Activated CD8-positive, alpha-beta memory T cell treated with anti-CD3 and anti-CD28 coated beads for 4 hours (primary cell): ENCODE measurements at places on chromosomes 7 and 10.

DNA sequence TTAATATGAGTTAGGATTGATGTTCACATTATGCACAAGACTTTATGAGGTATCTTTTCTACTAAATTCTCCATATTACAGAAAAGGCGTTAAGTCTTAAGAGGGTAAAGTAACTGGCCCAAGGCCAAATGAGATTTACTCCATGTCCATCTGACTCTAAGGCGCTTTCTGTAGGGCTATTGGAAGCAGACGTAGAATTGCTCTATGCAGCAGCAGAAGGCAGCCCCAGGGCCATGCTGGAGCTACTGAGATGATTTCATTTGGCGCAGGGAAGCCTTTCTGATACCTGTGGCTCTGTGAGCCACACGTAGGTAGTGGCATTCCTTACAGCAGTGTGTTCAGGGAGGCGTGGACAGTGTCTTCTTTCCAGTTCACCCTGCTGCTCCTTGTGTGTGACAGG lies 133.1 kb downstream of the SH2D4B start:
- DNase-seq, result no peak

- no peak for DNase-seq
Measured at GRCh38 chr7:99762680-99763327, 21.2 kb downstream of the CYP3A4 start.

DNA sequence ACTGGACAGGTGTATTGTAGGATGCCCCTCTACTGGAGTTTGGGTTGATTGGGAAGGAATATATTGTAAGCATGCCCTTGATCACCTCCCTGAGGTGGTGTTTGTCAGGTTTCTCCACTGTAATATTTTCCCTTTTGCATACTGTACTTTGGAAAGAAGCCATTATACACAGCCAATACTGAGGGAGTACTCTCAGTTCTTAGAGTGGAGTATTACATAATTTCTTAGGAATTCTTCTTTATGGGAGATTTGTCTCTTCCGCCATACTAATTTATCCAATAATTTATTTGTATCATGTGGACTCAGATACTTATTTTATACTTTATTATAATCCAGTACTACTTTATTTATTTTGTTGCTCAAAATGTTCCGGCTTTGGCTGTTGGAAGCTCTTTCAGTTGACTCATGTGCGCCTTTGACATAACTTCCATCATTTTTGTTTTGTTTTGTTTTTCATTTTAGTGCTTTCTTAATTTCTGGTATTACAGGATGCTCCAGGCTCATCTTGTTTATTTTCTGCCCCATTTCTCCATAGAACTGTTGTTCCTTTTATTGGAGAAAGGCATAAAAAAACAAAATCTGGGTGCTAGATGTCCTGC lies 29.7 kb downstream of the MKLN1 start:
- no peak for DNase-seq

DNA sequence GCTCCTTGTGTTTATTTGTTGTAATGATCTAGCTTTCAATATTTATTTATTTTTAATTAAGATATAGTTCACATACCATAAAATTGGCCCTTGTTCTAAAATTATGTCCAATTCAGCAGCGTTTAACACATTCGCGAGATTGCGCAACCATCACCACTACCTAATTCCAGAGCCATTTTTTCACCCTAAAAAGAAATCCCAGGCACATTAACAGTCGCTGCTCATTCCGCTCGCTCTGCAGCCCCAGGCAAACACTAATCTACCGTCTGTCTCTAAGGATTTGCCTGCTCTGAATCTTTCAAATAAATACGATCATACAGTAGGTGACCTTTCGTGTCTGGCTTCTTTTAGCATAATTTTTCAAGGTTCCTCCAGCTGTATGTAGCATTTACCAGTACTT lies 616.7 kb downstream of the CALN1 start:
- no peak for DNase-seq

- no peak for DNase-seq
Measured at GRCh38 chr7:116317907-116318306, 107.6 kb downstream of the TES start.

GRCh38 chr10:90042075-90042474 lies 340.7 kb downstream of the KIF20B start:
- no peak for DNase-seq

DNA sequence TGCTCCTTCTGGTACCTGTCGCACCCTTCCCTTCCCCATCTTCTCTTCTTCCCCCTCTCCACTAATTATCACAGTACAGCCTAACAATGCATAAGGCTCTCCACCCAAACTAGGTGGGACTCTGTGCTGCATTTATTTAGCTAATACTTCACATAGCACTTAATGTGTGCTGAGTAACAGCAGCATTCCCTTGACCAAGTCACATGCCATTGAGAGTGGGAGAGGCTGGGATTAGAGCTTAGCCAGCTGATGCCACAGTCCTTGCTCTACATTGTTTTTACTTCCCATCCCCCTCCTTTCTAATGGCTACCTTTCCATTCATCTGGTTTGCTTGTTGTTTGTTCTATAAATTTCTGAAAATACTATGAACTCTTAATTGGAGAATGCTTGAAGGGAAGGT lies 426.9 kb downstream of the LRMDA start:
- DNase-seq, result no peak

GRCh38 chr10:13528875-13529713 lies at the start of gene BEND7:
Gene BEND7, minus strand, starts transcription at chr10:13529014. Its CDS starts 481 bp downstream, at chr10:13528533.
- no peak for DNase-seq

- DNase-seq, result no peak
Measured at GRCh38 chr10:53284615-53285182, 512.1 kb upstream of the MBL2 start.

DNA sequence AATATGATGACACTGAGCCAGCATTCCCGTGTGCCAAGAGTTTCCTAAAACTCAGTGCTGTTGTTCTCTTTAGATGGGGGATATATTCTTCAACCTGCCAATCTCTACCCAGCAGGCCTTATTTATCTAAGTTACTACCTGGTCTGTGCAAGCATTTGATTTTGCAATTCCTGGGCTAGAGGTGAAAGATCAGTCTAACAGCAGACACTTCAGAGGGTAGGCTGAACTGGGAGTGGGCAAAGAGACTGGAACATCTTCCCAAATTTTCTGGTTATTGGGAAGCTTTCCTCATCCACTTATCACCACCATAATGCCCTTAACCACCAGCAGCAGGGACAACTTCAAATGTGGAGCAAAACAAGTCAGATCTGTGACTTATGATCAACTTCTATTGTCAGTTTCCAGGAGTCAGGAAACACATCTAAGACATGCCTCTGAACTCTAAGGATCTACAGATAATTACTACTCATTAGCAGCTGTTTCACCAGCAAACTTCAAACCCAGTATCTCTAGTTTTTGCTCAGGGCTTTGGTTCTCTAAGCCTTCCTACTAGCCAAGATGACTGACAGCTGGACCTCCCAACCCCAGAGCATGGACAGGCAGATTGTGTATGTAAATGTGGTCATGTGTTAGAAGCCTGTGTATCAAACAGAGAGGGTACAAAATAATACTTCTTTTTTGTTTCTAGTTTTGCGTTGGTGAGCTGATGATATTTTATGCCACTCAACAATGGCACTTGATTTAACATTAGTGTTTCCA lies 1.0 kb downstream of the ASAH2 start:
- DNase-seq, result no peak

- DNase-seq, result no peak
Measured at GRCh38 chr7:54292171-54292925, 249.8 kb upstream of the VSTM2A start.

GRCh38 chr7:47035522-47035921 lies 546.4 kb downstream of the TNS3 start:
- no peak for DNase-seq

DNA sequence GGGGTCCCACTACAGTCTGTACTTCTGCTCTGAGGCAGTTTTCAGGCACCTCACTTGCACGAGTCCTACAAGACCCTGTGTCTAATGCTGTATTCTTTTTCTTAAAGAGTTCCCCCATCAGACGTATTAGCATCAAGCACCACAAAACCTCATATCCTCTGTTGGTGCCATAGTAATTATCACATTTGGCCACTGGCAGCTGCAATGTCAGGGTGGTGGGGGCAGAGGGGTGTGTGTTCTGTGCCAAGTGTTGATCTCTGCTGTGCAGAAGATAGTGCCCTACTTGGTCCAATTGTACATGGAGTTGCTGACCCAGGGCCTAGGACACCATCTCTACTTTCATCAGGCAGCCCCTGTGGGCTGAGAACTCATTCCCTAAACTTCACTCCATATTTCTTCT lies 20.0 kb upstream of the JAZF1 start:
- no peak for DNase-seq

GRCh38 chr10:48900371-48900801 lies 39.3 kb downstream of the LRRC18 start:
- DNase-seq, result no peak

- DNase-seq, result no peak
Measured at GRCh38 chr7:134153493-134154136, 26.5 kb downstream of the LRGUK start.

DNA sequence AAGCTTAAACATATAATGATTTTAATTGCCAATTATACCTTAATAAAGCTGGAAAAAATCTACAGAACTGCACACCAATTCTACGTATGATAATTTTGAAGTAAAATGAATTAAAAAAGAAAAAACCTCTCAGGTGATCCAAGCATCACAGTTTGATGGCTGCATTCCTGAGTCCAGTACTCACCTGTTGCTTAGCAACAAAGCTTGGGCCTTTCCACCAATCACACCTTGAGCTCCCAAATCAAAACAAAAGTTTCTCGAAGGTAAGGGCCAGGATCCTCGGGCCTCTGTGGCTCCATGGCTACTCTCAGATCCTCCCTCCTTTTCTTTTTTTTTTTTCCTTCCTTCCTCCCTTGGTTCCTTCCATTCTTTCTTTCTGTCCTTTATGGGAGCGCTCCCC lies 137.2 kb upstream of the PCBD1 start:
- DNase-seq, result no peak

- DNase-seq, result no peak
Measured at GRCh38 chr10:7967035-7967434, 87.5 kb upstream of the GATA3 start.

- DNase-seq, result no peak
Measured at GRCh38 chr10:95260397-95260881, 30.4 kb downstream of the PDLIM1 start.

- no peak for DNase-seq
Measured at GRCh38 chr7:11749629-11750028, 82.4 kb downstream of the THSD7A start.

DNA sequence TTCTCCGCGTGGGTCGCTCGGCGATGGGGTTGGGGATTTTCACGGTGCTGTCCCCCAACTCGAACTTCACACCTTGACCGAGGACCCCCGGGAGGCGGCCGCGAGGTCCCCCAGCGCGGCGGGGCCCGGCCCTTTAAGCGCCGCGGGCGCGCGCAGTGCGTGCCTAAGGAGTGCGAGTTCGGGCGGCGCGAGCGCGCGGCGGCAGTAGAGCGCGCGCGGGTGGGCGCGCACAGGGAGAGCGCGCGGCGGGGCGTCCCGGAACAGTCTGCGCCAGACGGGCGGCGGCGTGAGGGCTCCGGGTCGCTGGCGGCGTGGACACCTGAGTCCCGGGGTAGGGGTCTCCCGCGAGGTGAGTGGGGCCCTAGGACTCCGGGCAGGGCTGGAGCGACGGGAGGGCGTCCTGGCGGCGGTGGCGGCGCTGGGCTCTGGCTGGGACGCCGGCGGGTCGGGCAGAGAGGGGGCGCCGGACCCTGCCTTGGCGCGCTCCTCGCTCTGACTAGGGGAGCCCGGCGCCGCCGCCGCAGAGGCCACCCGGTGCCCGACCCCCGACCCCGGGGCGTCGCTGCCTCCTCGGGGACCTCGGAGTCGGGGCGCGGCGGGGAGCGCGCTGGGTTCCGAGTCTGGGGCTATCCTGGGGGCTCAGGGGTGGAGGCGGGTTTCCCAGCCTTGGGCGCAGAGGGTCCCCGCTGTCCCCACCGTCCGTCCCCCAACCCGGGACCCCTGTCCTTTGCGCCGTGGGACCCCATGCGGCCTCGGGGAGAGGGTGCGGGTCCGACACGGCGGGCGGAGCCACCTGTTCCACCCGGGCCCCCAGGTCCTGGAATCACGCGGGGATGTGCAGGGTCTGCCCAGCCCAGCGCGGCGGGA lies at the start of gene PROSER2:
Gene PROSER2, plus strand, starts transcription at position 235 of the 867 bp plus-strand sequence. CDS start 28,722 bp downstream, outside the sequence.
- no peak for DNase-seq

GRCh38 chr10:48306870-48307710 lies 613 bp downstream of the MAPK8 start:
- peak; percentile 44 for DNase-seq

- no peak for DNase-seq
Measured at GRCh38 chr7:58086461-58086860, 636.5 kb downstream of the ZNF716 start.

DNA sequence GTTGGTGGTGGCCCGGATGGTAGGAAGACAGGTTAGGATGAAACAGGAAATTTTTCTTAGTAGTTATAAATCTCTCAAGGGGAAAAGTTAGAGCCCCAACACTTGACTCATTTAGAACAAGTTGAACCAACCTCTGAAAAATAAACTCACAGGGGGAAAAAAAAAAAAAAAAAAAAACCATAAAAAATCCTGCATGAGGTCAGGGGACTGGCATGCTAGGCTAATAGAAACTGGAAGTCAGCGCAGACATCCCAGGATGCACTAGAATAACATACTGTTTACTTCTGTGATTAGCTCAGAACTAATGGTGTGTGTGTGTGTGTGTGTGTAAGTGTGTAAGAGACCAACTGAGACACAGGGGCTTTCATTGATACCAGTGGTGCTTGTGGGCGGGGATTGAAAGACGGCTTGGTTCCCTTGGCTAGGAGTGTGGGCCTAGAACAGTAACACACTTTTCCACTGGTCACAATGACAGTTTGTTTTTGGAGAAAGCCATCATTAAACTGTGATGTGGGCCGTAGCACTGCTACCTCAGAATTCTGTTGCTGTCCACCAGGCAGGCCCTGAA lies 491.6 kb upstream of the GALNT17 start:
- no peak for DNase-seq
